ENCODE measurements at places on chromosomes 7 and 10. TPM values are rescaled to one million over a fixed set of nuclear protein-coding genes. Genes with fewer than 3 reads are reported as not detected.
A peak's percentile ranks its signal among the peaks of the same experiment; 100 is the strongest.

- DNase-seq: no peak
These were observed 632.6 kb upstream of the KCND2 start for GRCh38 chr7:119640326-119640725.

- DNase-seq: peak; percentile 44
These were observed 166.8 kb upstream of the ASAH2 start for GRCh38 chr10:50417886-50418830.

DNA sequence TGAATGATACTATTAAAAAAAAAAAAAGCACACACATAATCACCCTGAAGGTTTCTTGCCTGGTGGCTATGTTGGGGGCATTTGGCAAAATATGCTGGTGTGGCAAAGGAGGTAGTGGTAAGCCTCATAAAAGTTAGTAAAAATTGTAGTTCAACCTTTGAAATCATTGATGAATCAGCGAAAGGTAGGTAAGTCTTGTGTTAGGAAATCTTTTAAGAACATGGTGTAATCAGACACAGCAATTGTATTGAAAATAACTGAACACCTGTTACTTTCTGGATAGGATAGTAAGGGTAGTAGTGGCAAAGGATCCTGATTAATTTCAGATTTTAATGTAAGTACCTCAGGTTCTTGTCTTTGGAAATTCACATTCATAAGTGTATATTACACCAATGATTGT lies 40.9 kb downstream of the CALML5 start:
- DNase-seq: no peak

DNA sequence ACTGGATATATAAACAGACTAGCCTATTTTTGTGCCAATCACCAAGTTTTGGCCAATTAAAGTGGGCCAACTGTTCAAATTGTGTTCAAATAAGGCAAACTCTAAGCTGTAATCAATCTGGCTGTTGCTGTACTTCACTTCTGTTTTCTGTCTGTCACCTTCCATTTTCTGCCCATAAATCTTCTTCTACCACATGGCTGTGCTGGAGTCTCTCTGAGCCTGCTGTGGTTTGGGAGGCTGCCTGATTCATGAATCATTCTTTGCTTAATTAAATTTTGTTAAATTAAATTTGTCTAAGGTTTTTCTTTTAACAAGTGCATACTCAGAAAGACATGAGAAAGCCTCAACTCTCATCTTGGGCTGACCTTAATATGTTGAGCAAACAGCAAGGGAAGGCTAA lies 172.6 kb upstream of the VIPR2 start:
- no peak for DNase-seq

- no peak for DNase-seq
These were observed 11.2 kb upstream of the CUZD1 start for GRCh38 chr10:122856902-122857301.

ZNF804B gene
- total RNA-seq: not detected

All from mucosa of gallbladder (tissue), 1 donor.